ENCODE measurements at places on chromosomes 6 and 20. TPM values are rescaled to one million over a fixed set of nuclear protein-coding genes. Genes with fewer than 3 reads are reported as not detected.

ARMC2 gene
- 2.7 TPM for total RNA-seq

RFX6 gene
- not detected for total RNA-seq

GRCh38 chr20:59932616-59933295, 681 bp downstream of the SYCP2 start:
- DNase-seq, result no peak

DNA sequence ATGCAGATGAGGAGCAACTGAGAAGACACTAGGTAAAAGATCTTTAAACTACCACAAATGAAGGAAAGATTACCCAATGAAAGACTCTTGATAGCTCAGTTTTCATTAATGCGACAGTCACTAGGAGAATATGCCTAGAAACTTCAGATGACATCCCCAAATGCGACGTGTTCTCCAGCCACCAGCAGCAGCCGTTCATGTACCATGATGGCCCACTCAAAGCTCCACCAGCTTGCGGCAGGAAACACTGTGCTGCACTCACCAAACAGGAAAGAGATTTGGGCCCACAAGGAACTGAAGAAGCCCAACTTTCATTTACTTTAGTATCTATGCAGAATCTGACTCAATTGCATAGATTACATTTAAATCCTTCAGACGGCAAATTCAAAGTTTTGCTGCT, 7.5 kb downstream of the DIDO1 start:
- no peak for DNase-seq

- DNase-seq, result no peak
Measured at GRCh38 chr20:50478162-50478990, 31.8 kb upstream of the PTPN1 start.

- peak; percentile 95 for DNase-seq
Measured at GRCh38 chr20:62104791-62105345, 17.4 kb upstream of the LSM14B start.

DNA sequence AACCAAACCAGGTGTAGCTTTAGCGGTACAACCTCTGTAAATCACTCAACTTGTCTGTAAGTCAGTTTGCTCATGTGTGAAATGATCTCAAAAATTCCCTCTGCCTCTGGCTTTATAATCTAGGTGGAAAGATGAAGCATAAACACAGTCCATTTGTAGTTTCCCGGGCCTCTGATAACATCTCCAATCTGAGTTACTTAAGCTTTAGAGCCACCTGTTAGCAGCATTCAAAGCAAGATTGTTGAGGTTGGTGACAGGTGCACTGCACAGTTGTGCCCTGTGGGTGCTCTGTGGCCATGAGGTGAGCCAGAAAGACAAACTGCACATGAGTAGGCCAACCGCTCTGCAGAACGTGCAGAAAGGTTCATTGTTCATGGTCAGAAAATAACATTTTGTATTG, 53.7 kb downstream of the MOCS1 start:
- no peak for DNase-seq

GRCh38 chr20:3045042-3045815, 623 bp upstream of the MRPS26 start:
- DNase-seq, result peak; percentile 98

- peak; percentile 73 for DNase-seq
Measured at GRCh38 chr6:37311741-37312473, 41.9 kb upstream of the RNF8 start.

GRCh38 chr6:12472601-12473038, 182.5 kb downstream of the EDN1 start:
- DNase-seq, result peak; percentile 45

- DNase-seq, result no peak
Measured at GRCh38 chr6:118029967-118030366, 122.9 kb downstream of the SLC35F1 start.
